ENCODE measurements at places on chromosomes 16 and 17.

DNA sequence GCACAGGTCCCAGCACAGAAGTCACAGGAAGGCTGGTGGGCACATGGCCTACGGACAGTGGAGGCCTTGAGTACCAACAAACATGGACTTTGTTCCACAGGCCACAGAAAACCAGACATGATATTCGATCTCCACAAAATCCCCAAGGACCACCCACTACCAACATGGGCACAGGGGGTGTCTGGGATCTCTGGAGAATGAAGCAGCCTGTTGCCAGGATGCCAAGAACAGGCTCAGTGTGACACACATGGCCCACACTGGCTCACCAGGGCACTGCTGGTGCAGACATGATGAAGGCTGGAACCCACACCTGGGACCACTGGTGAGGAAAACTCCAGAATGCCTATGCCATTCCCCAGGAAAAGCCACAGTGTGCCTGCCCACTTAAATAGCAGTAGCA lies 120.2 kb downstream of the C16orf78 start:
- DNase-seq, result no peak

- no peak for DNase-seq
Measured at GRCh38 chr16:14097182-14097959, 26.3 kb downstream of the MRTFB start.

DNA sequence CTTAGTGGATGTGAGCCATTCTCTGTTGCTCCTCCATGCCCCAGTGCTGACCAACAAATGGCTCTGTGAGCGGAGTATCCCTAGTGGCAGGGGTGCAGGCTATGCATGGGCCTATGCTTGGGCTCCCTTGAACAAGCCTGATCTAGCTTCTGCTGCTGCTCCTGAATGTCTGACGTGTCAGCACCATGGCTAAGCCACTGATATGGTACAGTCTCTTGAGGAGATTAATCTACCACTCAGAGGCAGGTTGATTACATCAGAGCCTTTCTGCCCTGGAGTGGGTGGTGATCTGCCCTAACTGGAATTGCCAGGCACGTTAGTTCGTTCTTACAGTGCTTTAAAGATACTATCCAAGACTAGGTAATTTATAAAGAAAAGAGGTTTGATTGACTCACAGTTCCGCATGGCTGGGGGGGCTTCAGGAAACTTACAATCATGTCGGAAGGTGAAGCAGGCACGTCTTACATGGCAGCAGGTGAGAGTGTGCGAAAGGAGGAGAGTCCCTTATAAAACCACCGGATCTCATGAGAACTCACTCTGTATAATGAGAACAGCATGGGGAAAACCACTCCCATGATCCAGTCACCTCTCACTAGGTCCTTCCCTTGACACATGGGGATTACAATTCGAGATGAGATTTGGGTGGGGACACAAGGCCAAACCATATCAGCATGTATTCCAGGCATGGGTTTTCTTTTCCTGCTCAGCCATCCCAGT lies 41.5 kb upstream of the B4GALNT2 start:
- DNase-seq, result no peak

DNA sequence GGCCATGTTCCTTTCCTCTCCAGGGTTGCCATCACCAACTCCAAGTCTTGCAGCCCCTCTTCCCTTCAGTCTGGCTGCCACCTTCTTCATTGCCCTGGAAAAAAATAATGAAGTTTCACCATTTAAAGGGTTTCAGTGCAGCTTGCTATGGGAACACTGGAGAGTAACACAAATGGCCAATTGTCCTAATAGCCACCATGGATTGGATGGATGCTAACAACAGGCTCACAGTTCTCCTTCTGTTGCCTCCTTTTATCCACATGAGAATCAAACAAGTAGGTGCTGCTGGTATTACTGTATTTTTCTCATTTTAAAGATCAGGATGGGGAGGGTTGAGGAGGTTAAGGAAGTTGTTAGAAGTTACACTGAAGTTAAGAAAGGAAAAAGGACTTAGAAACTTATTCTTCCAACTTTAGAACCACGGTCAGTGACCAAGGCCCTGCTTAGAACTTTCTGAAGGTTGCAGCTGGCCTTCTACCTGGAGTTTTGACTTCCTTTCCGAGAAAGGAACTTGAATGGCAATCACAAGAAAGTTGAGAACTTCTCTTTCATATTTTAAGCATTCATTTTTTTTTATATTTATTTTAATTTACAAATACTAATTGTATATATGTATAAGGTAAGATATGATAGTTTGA lies 198.0 kb upstream of the MAF start:
- DNase-seq, result no peak

GRCh38 chr17:80899402-80900268 lies 92.0 kb upstream of the CHMP6 start:
- no peak for DNase-seq

GRCh38 chr16:14095883-14096551 lies 24.9 kb downstream of the MRTFB start:
- DNase-seq, result no peak

DNA sequence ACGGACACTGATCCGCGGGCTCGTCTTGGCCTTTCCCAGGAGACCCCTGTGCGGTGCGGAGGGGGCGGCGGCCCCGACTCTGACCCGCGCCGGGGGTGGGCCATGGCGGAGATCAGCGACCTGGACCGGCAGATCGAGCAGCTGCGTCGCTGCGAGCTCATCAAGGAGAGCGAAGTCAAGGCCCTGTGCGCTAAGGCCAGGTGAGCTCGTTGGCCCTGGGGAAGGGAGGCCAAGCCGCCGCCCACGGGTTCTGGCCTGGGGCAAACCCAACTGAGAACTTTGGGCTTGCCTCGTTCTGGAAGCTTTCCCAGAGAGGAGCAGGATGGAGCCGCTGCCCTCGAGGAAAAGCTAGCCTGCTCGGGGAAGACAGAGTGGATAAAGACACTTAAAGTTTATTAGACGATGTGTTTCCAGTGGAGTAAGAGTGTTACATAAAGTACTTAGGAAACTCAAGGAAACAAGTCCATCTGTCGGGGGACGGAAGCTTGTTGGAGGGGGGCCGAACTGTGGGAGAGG lies 540 bp downstream of the PPP4C start:
- no peak for DNase-seq

DNA sequence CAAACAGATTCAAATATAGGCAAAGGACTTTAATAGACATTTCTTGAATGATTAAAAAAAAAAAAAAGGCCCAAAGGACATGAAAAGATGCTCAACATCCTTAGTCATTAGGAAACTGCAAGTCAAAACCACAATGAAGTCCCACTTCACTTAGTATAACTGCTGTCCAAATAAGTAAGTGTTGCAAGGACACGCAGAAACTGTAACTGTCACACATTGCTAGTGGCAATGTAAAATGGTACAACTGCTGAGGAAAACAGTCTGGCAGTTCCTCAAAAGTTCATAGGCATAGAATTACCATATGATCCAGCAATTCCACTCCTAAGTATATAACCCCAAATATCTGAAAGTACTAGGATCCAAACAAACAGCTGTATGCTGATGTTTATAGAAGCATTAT lies 112.7 kb downstream of the BRIP1 start:
- peak; percentile 13 for DNase-seq

DNA sequence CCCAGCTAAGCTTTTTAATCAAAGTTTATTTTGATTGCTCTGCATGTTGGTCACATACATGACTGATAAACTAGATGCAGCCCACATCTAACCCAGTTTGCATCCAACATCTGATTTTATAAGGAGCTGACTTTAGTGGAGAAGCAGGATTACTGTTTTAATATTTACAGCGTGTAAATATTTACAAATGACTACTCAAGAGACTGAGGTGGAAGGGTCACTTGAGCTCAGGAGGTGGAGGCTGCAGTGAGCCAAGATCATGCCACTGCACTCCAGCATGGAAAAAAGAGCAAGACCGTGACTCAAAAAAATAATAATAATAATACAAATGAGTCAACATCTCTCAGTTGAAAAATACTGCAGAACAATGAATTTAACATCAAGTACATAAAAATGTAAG lies 50.8 kb downstream of the PARN start:
- no peak for DNase-seq

- no peak for DNase-seq
Measured at GRCh38 chr17:33292981-33293867, at the start of gene ASIC2. Gene ASIC2, minus strand, starts transcription at chr17:33293295.

DNA sequence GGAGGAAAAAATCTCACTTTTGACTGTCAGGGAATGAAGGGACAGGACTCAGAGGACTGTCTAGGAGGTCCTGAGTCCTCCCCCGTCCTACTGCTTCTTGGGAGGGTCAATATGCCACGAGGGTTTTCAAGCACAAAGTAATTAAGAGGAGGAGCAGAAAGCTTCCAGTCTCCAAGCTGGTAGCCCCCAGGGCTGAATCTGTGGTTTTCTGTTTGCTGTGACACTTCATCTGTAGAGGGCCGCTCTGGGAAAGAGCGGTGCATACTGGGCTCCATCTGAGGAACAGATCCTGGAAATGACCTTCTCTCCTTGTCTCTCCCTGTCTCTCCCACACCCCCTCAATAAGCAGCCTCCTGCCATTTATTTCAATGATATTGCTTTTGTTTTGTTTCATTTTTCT lies 180.1 kb upstream of the SDK2 start:
- DNase-seq, result no peak

DNA sequence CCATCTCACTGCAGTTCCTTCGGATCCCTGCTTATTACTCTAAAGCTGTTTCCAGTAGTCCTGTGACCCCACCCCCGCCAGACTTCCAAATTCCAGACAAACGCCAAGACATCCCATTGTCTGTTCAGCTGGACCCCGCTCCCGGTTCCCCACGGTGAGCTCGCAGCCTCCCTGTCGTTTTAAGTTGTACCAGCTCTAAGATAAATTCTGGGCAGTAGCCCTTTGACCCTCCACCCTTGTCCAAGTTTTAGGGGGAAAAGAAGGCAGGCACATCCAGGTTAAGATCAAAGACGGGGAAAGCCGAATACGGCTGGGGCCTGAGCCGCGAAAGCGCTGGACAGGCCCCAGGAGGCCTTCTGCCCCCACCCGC lies 589 bp downstream of the ARL6IP1 start:
- DNase-seq, result no peak

DNA sequence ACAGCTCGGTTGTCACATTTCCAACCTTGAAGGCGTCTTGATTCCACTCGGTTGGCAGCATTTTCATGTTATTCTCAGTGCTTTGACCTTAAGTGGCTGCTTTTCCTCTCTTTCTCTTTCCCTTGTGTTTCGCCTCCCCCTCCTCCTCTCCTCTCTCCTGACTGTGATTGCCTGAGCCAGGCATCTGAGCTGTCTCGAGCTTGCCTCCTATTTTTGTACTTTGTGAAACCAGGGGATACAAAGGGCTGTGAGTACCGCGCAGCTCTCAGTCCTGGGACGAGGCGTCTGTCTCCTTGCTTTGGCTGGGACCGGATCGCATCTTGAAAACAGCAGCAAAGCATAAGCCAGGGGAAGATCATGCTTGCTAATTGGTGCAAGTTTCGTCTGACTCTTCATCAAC lies 48.8 kb upstream of the SDK2 start:
- DNase-seq, result no peak

DNA sequence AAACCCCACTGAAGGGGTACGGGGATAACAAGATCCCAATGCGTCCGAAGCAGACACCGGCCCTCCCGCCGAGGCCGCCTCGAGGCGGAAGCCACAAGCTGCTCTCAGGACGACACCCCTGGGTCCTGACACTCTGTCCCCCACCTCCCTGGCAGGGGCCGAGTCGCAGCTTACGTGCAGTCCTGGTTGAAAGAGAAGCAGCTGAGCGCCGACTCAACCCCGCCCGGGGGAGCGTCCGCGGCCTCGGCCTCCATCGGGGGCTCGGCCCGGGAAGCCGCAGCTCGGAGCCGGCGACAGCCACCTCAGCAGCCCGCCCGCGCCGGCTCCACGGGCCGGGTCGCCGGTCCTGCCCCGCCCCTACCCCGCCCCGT lies at the start of gene WIPI1:
Gene WIPI1 (minus strand): TSS at position 329 of the 371 bp plus-strand sequence. CDS start 75 bp downstream, at position 254.
- DNase-seq, result no peak

DNA sequence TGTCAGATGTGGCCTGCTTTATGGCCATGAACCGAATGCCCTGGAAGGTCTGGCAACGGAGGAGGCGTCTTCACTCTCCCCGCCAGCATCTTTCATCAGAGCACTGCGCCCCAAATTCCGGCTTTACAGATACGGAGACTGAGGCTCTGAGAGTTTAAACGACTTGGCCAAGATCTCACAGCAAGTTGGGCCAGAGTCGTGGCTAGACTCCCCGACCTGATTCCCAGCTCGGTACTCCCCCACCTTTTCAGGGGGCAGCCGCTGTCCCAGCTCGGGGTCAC lies 1.7 kb downstream of the NGFR start:
- DNase-seq, result no peak

- no peak for DNase-seq
Measured at GRCh38 chr17:17545984-17546383, 45.5 kb downstream of the PEMT start.

DNA sequence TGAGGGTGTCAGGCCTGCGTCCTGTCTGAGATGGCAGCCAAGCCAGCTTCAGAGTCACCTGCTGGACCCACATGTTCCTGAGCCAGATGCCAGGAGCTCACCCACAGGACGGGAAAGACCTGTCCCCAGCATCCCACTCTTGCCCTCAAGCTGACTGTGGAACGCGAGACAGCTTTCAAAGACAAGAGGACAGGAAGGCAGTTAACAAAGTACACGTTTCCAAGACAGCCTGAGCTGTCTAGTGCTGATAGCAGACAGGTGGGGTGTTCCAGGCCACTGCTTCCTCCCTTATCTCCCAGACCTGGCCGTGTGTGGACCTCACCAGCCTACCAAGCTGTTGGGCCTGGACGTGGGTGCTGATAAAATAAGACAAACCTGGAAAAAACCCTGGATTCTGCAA lies 13.2 kb downstream of the CMTM3 start:
- DNase-seq, result no peak

DNA sequence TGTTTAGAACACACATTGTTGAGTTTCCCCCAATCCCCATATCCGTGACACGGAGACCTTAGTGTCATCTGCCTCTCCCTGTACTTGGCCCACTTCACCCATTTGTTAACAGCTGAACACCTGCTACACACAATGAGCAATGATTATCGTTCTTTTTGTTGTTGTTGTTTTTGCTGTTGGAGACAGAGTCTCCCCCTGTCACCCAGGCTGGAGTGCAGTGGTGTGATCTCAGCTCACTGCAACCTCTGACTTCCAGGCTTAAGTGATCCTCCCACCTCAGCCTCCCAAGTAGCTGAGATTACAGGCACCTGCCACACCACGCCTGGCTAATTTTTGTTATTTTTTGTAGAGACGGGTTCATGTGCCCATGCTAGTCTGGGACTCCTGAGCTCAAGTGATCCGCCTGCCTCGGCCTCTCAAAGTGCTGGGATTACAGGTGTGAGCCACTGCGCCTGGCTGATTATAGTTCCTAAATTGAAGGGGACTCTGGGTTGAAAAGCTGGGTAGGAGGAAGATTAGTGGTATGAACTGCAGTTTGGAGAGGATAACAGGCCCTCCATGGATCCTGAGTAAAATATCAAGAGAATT lies 21.6 kb downstream of the NDE1 start:
- no peak for DNase-seq

GRCh38 chr16:85187886-85188285 lies 75.6 kb upstream of the CIBAR2 start:
- no peak for DNase-seq

GRCh38 chr17:19364699-19365498 lies 2.4 kb upstream of the B9D1 start:
- no peak for DNase-seq

GRCh38 chr17:68511671-68512246 lies 471 bp upstream of the PRKAR1A start:
- no peak for DNase-seq

Data from SIG-M5 (cell line).